ENCODE measurements at places on chromosomes 2 and 18.

DNA sequence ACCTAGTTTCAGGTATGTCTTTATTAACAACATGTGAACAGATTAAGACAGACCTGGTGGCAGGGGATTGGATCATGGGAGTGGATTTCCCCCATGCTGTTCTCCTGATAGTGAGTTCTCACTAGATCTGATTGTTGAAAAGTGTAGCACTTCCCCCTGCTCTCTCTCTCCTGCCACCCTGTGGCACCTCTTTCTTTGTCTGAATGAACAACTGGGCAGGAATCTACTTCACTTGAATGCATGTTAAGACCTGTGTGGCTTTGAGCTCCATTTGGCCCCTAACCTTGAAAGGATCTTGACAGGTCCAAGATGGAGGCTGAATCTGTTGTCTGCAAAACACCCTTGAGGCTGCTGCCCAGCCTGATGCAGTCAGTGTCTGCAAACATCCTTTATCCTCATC, 194.4 kb downstream of the RNF144A start:
- no peak for DNase-seq

GRCh38 chr2:126837966-126838715, 60.5 kb upstream of the TEX51 start:
- no peak for DNase-seq

DNA sequence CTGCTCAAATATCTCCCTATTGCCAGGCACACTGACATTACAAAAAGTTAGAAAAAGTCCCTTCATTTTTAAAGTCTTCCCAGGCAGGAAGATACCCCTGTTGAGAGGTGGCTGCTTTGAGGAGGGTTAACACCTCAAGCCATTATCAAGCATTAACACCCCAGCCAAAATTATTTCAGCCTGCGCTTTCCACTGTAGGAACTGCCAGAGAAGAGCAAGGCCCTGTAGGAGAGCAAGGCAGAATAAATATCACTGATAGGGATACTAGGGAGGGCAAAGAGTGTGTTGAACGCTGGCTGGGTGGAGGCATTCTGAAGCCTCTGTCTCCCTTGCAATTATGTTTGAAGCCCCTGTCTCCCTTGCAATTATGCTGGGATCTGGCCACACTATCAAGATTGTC, 1020.7 kb upstream of the CELF4 start:
- no peak for DNase-seq

DNA sequence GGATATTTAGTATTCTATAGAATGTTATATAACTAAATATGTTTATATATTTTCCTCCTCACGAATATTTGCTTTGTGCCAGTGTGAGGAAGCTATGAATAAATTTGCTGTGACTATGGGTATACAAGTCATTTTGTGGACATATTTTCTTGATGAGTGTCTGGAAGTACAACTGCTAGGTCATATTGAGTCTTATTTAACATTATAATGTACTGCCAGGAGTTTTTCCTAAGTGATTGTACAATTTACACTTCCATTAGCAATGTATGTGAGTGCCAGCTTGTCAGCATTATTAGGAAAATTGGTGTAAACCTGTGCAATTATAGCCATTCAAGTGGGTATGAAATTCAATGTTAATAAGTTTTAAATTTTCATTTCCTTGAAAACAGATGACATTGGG, 1328.9 kb upstream of the TMEFF2 start:
- no peak for DNase-seq

DNA sequence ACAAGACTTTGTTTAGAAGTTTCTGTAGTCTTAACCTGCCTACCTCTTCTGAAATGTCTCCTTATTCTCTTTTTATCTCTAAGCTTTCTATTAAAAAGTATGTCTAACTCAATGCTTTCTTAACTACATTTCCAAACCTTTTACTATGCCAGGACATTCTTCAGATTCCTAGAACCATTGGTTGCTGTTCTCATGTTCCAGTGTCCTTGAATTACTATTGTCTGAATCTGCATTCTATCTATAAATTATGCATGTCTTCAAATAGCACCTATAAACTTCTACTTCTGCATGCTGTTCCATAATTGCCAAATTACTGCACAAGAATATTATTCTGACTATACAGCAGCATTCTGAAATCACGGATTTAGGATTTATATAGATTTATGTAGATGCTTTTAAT, 166.0 kb upstream of the VWC2L start:
- DNase-seq, result no peak

GRCh38 chr2:52356556-52356955, 1324.6 kb upstream of the NRXN1 start:
- no peak for DNase-seq

DNA sequence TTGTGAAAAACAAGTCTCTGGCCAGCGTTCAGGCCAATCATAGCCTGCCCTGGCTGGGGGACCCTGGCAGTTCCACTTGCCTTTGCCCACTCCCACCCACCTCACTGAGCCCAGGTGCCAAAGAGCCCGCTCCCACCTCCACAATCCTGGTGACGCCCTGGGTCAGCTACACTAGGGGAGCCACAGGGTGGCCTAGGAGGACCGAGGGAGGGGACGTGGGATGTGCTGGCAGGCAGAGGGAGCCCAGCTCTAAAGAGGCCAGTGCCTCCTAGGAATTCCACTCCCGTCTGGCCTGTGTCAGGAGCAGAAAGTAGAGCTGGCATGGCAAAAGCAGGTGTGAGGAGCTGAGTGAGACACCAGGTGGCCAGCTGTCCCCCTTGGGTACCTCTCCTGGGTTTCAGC, 49.3 kb downstream of the TNS1 start:
- DNase-seq, result no peak

GRCh38 chr2:96330407-96330806, 5.2 kb upstream of the NCAPH start:
- DNase-seq, result no peak

GRCh38 chr2:222352981-222353380, 54.2 kb upstream of the PAX3 start:
- no peak for DNase-seq

DNA sequence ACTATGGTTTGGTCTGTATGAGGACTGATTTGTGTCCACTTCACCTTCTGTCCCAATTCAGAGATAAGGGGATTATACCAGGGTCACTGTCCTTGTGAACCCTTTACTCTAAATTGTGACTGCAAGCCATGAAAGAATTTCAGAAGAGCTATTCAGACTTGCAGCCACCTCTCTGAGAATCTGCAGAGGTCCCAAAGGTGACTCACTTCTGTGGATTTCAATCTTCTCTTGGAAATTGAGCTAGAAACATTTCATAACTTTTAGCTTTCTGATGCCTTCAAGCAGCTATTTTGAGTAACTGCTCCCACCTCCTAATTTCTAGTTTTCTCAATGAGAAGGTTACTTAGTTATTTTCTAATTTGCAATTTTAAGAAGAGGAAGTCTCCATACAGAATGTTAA, 1242.4 kb upstream of the ACVR2A start:
- DNase-seq, result no peak

- no peak for DNase-seq
These were observed 329.6 kb downstream of the OSR1 start for GRCh38 chr2:19028587-19029375.

Data from nephron progenitor cell (in vitro differentiated cells).